B cell (primary cell): ENCODE measurements at places on chromosomes 13 and 19. TPM values are rescaled to one million over a fixed set of nuclear protein-coding genes. Genes with fewer than 3 reads are reported as not detected.

Gene ZNF132
- total RNA-seq: 14.7 and 15.2 TPM in 2 replicates

Gene PNMA8B
- 0.32 TPM in 1 of 2 replicates, not detected in the other for total RNA-seq

DNA sequence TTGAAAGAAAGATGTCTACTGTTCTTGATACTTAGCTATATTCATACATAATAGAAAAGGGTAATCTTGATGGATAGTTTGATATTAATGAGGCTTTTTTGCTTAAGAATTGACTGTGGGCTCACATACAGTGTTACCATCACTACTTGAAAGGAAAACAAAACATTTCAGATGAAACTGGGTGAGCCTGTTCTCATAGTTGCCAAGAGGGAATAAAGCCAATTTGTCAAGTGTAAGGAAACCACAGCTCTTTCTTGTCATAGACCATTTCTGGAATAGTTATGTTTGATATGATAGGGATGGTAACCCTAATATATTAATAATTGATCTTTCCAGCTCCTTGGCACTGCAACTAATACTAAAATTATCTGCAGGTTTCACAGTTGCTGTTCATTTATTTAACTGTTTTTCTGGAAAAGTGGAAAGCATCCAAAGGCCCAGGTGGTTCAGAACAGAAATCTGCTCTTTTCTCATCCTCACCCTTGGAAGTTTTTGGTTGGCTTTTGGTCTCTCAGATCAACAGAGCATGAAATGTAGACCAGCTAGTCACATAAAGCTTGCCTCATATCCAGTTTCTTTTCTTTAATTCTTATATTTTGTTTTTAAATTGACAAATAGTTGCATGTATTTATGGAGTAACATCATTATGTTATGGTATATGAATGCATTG lies 43.2 kb downstream of the ARHGEF7 start:
- H3K4me1 ChIP-seq: peaks cover 34% of the 10 kb centered on the region
- peaks cover 21% of the 10 kb centered on the region for H3K36me3 ChIP-seq
- no peak overlapping the region for H3K4me3 ChIP-seq
- no peaks in the 10 kb centered on the region for H3K27me3 ChIP-seq
- H3K27ac ChIP-seq: no peak overlapping the region
- DNase-seq: no peak

DNA sequence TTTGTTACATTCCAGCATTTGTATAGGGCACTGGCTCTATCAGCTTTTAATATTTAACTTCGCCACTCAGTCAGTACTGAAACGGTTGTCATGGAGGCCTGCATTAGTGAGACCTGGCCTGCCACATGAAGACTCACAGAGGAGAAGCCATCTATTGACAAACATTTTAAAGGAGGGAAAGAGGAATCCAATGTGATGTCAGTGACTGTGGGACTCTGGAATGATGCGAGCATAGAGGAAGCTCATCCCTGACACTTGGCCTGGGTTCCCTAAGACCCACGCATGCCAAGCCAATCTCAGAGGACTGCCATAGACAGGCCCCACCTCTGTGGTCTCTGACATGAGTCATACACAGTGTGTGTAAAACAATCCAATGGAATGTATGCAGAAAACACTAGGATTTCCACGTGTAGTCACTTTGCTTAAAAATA lies 7.9 kb upstream of the DPY19L3 start:
- H3K36me3 ChIP-seq: peaks cover 2% of the 10 kb centered on the region
- H3K4me3 ChIP-seq: no peak overlapping the region
- no peak for DNase-seq
- no peaks in the 10 kb centered on the region for H3K4me1 ChIP-seq
- H3K27ac ChIP-seq: no peak overlapping the region

- H3K36me3 ChIP-seq: no peaks in the 10 kb centered on the region
- no peak for DNase-seq
- H3K4me3 ChIP-seq: no peak overlapping the region
These were observed 1140.3 kb upstream of the SLC10A2 start for GRCh38 chr13:104206450-104207044.

DNA sequence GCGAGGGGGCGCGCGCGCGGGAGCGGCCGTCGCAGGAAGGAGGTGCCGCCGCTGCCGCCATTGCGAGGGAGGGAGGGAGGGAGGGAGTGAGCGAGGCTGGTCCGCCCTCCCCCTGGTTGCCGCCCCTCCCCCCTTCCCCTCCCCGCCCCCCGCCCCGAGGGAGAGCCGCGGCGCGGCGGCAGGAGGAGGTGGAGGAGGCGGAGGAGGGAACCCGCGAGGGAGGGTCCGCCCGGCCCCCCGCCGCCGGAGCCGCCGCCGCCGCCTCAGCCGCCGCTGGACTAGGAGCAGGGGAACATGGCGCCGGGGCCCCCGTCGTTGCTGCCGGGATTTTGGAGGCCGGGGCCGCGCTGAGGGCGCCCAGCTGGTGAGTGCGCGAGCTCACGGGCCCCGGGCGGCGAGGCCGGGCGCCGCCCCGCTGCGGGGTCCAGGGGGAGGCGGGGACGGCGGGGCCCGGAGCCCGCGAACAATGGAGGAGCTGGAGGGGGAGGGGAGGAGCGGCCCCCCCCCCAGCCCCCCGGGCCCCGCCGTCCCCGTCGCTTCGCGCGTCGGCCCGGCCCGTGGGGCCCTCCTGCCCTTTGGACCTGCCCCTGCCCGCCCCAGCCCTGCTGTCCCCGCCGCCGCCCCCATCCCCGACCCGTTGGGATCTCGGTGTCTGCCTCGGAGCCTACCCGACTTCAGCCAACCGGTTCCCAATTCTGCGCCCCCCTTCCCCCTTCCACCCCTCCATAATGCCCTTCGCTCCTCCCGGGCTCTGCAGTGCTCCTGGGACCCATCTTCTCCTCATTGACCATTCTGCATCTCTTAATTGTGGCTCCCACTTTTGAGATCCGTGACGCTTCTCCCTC lies at the start of gene ARHGAP35:
Gene ARHGAP35, plus strand, starts transcription at position 152 of the 845 bp plus-strand sequence. CDS start 57,679 bp downstream, outside the sequence.
- DNase-seq: no peak
- H3K4me1 ChIP-seq: peaks cover 36% of the 10 kb centered on the region
- no peaks in the 10 kb centered on the region for H3K27me3 ChIP-seq
- peak within 1 kb of the TSS; percentile 77 for H3K4me3 ChIP-seq
- no peaks in the 10 kb centered on the region for H3K36me3 ChIP-seq

GRCh38 chr13:105598529-105598928 lies 936.9 kb downstream of the EFNB2 start:
- H3K27ac ChIP-seq: no peak overlapping the region
- no peak for DNase-seq
- no peaks in the 10 kb centered on the region for H3K36me3 ChIP-seq
- no peaks in the 10 kb centered on the region for H3K27me3 ChIP-seq
- H3K4me1 ChIP-seq: no peaks in the 10 kb centered on the region

GRCh38 chr19:55377356-55378131 lies 918 bp downstream of the TMEM190 start:
- H3K27me3 ChIP-seq: peaks cover 27% of the 10 kb centered on the region
- peaks cover under 1% of the 10 kb centered on the region for H3K4me1 ChIP-seq
- H3K36me3 ChIP-seq: no peaks in the 10 kb centered on the region
- DNase-seq: no peak
- no peak overlapping the region for H3K27ac ChIP-seq

Gene PRR20A
- not detected in 2 replicates for total RNA-seq

GRCh38 chr13:72643311-72643989 lies 84.0 kb downstream of the MZT1 start:
- no peaks in the 10 kb centered on the region for H3K27me3 ChIP-seq
- no peak overlapping the region for H3K27ac ChIP-seq
- no peaks in the 10 kb centered on the region for H3K36me3 ChIP-seq
- no peaks in the 10 kb centered on the region for H3K4me1 ChIP-seq
- H3K4me3 ChIP-seq: no peak overlapping the region

Gene LAIR1
- 40.2 and 41.5 TPM in 2 replicates for total RNA-seq

DNA sequence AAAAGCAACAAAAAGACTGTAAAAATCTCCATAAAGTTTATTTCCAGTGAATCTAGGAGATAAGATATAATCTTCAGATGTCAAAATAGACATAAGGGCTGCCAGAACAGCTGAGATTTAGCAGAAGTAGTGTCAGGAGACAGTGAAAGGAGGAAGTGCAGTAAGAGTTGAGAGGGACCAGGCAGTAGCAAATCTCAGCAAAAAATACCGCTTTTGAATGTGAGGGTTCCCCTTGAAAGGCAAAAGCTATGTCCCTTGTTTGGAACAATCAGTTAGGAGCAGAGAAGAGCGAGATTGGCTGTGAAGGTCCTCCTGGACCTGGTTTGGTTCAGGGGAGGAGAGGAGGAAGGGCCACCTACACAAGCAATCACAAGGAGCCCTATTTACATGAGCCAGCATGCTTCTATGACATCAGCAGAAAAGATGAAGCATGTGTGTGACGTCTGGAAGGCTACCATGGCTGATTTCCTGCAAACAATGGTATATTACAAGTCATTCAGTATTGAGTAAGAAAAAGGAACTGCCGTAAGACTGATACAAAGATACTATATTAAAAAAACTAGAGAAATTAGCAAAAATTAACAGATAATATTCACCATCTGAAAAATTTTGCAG lies 98.9 kb upstream of the SIAH3 start:
- no peak overlapping the region for H3K27ac ChIP-seq
- no peaks in the 10 kb centered on the region for H3K27me3 ChIP-seq
- peaks cover 3% of the 10 kb centered on the region for H3K36me3 ChIP-seq

DNA sequence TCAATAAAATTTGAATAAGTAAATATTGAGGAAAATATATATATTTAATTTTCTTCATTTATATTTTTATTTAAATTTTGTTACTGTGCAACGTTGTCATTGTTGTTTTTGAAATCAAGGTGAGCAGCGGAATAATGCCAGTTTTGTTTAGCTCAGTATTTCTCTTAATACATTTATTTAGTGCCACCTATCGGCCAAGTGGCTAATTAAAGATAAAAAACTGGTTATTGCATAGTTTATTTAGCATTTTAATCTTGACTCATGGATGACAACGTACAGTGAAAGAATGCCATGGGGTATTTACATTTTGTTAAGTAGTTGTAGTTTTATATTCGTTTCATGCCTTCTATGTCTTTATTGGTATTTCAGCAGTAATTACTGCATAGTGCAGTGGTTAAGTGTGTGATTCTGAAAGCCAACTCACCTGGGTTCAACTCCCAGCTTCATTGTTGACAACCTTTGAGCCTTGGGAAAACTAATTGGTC lies 265.9 kb downstream of the MYO16 start:
- peak; percentile 23 for DNase-seq
- H3K4me3 ChIP-seq: no peak overlapping the region
- H3K27me3 ChIP-seq: no peaks in the 10 kb centered on the region
- no peaks in the 10 kb centered on the region for H3K4me1 ChIP-seq
- H3K36me3 ChIP-seq: no peaks in the 10 kb centered on the region
- no peak overlapping the region for H3K27ac ChIP-seq

Gene SHISA7
- total RNA-seq: not detected in 2 replicates

GRCh38 chr13:43307921-43308433 lies 284.6 kb downstream of the DNAJC15 start:
- H3K4me3 ChIP-seq: no peak overlapping the region
- peak; percentile 29 for DNase-seq
- peaks cover 12% of the 10 kb centered on the region for H3K4me1 ChIP-seq
- H3K27me3 ChIP-seq: no peaks in the 10 kb centered on the region
- no peak overlapping the region for H3K27ac ChIP-seq
- H3K36me3 ChIP-seq: no peaks in the 10 kb centered on the region

GRCh38 chr19:53905787-53906186 lies 3.3 kb upstream of the CACNG7 start:
- H3K4me3 ChIP-seq: no peak overlapping the region
- H3K4me1 ChIP-seq: peaks cover 25% of the 10 kb centered on the region
- H3K36me3 ChIP-seq: no peaks in the 10 kb centered on the region
- no peak overlapping the region for H3K27ac ChIP-seq
- no peak for DNase-seq

Gene ZNF540
- 10.7 and 10.8 TPM in 2 replicates for total RNA-seq

- H3K4me1 ChIP-seq: no peaks in the 10 kb centered on the region
- H3K4me3 ChIP-seq: no peak overlapping the region
- DNase-seq: no peak
- H3K36me3 ChIP-seq: no peaks in the 10 kb centered on the region
These were observed 32.7 kb upstream of the DCLK1 start for GRCh38 chr13:36163809-36164308.

Gene KISS1R
- total RNA-seq: 0.56 and 0.79 TPM in 2 replicates

Gene ERICH4
- total RNA-seq: not detected in 2 replicates

Gene ZIC2
- total RNA-seq: not detected in 2 replicates
